ENCODE measurements at places on chromosomes 12 and 14.
A peak's percentile ranks its signal among the peaks of the same experiment; 100 is the strongest.

GRCh38 chr12:120015313-120015712 is 26.3 kb downstream of the BICDL1 start:
- no peak for DNase-seq

DNA sequence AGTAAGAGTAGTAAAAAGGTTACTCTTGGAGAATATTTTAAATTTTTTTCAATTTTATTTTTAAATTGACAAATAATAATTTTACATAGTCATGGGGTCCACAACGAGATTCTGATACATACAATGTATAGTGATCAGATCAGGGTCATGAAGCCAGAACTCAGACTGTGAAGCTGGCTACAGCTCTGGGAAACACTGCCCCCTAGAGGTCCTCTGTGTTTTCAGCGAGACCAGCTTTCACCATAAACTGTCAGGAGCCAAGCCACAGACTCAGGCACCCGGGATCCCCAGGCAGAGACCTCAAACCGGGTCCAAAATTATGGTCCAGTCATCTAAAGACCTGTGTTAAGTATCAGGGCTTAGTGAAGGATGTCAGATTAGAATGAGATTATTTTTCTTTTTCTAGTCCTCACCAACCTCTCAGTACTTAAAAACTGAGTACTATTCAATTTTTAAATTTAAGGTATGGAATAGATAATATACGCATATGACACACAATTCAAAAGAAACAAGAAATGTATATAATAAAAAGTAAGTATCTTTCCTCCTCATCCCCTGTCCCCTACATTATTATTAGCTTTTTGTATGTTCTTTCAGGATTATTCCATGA is 397.1 kb downstream of the MDGA2 start:
- DNase-seq = peak; percentile 54

DNA sequence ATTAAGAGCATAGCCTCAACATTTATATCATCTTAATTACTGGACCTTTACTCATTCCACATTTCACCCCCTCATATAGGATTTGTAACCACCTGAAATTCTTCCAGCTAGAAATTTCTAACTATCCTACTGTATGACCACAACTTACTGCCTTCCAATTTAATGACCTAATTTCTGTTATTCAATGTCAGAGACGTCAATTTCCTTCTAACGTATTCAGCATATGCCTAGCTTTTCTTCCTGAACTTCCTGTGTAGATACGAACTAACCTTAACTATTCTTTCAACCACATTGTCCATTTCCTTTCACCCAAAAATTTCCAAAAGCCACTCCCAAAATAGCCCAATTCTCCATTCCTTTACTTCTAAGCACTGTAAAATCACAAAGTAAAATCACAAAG is 108.0 kb downstream of the EEA1 start:
- no peak for DNase-seq

GRCh38 chr14:21974741-21975140 is 301.1 kb upstream of the OR4E1 start:
- DNase-seq = no peak

- DNase-seq = no peak
Observed at GRCh38 chr12:24470050-24470449, 478.9 kb downstream of the BCAT1 start.

GRCh38 chr14:69685716-69686115 is 74.3 kb downstream of the SUSD6 start:
- peak; percentile 91 for DNase-seq

GRCh38 chr12:24972078-24972477 is 23.2 kb upstream of the BCAT1 start:
- no peak for DNase-seq

- no peak for DNase-seq
Observed at GRCh38 chr14:81252278-81252677, 31.5 kb upstream of the GTF2A1 start.

- no peak for DNase-seq
Observed at GRCh38 chr14:102838501-102838900, 61.3 kb downstream of the TRAF3 start.

DNA sequence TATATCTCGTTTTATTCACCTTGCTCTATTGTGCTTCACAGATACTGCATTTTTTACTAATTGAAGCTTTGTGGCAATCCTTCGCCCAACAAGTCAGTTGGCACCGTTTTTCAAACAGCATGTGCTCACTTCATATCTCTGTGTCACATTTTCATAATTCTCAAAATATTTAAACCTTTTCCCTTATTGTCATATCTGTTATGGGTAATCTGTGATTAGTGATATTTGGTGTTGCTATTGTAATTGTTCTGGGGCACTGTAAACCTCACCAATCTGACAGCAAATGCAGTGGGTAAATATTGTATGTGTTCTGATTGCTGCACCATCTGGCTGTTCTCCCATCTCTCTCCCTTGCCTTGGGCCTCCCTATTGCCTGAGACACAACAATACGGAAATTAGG is 191.3 kb downstream of the BTG1 start:
- no peak for DNase-seq

- DNase-seq = no peak
Observed at GRCh38 chr14:70315942-70316341, 43.5 kb downstream of the COX16 start.

GRCh38 chr12:106080041-106080790 is 58.5 kb downstream of the NUAK1 start:
- DNase-seq = no peak

- no peak for DNase-seq
Observed at GRCh38 chr12:58647495-58647894, 272.8 kb downstream of the LRIG3 start.

Measured in NCI-H1105 (cell line).